ENCODE measurements at places on chromosomes 3 and 15.

- no peak for DNase-seq
Observed at GRCh38 chr3:190205739-190206138, 85.0 kb upstream of the P3H2 start.

GRCh38 chr15:30990446-30991254 lies 778 bp downstream of the MTMR10 start:
- DNase-seq: no peak

DNA sequence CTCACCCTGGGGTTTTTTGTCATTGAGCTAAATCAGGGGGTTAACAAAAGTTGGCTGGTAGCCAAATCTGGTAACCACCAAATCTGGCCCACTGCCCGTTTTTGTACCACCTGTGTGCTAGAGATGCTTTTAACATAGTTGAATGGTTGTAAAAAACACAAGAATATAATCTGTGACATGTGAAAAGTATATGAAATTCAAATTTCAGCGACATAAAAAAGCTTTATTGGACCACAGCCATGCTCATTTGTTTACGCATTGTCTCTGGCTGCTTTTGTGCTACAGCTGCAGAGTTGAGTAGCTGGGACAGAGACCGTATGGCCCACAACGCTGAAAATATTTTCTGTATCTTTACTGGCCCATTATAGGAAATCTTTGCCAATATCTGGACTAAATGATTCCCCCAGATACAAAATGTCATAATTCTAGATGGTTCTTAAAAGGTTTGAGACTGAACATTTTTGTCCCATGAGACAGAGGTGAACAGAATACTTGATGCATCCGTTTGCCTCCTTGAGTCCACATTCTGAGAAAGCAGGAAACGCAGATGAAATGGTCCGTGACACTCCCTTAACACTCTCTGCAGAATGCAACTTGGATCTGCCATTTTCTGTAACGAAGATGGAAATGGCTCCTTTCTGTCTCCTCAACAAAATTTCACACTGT lies 120.9 kb upstream of the PDZRN3 start:
- DNase-seq: no peak

DNA sequence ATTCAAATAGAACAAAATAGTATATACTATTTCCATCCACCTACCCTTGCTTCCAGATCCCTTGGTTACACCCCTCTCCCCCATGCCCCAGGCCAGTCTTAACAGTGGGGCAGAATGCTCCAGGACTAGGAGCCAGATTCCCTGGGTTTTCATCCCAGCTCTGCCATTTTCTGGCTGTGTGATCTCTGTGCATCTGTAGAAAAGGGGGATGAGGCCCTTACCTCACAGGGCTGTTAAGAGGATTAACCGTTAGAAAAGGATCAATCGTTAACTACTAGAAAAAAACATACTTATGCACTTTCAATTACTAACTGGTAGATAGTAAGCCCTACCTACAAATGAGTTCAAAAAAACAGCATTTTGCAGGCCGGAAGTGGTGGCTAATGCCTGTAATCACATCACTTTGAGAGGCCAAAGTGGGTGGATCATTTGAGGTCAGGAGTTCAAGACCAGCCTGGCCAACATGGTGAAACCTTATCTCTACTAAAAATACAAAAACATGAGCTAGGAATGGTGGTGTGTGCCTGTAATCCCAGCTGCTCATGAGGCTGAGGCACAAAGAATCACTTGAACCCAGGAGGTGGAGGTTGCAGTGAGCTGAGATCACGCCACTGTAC lies 11.7 kb downstream of the EBLN2 start:
- no peak for DNase-seq

DNA sequence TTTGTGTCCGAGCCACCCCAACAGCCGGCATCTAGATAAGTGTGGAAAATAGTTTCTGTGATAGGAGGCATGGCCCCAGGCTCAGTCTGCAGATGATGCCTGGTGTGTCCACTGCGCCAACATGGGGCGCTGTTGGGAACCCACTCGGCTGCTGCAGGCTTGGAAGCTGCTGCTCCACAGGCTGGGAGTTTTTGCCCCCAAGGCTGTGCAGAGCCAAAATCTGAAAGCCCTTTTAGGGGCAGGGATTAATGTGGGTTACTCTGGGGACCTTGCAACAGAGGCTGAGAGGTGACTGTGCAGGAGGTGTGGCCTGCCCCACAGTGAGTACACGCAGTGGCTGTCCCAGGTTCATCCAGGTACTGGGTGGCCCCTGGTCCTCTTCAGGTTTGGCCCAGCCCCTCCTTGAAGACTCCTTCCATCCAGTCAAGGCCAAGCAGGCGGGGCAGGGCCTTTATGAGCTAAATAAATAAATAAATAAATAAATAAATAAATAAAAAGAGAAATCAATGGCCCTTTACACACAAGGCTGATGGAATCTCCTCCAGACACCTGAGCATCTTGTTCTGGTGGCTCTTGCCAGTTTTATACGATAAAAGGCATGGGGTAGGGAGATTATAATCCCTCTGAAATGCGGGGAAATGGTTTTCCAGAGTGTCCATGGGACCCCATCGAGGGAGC lies 73.8 kb downstream of the AAGAB start:
- no peak for DNase-seq
